ENCODE measurements at places on chromosomes 16 and 17. TPM values are rescaled to one million over a fixed set of nuclear protein-coding genes. Genes with fewer than 3 reads are reported as not detected.

SLC12A3 gene
- 16.5 TPM for polyA plus RNA-seq

UMOD gene
- 70.4 TPM for polyA plus RNA-seq

CSH2 gene
- polyA plus RNA-seq, result 0.19 TPM

DNA sequence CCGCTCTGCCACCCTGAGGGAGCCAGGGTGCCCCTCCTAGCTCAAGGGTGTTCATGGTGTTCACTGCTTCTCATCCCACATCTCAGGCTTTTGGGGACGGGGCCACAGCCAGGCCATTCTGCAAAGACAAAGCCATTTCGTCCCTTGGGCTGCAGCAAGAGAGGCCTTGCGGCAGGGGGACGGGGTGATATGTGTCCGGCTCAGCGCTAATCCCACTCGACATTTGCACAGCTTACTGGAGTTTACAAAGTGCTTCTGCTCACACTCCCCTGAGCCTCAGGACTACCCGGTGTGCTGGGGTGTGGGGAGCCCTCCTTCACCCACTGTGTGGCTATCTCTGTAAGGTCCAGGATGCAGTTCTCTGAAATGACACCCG lies 84.3 kb downstream of the RTN4RL1 start:
- DNase-seq, result no peak

DNA sequence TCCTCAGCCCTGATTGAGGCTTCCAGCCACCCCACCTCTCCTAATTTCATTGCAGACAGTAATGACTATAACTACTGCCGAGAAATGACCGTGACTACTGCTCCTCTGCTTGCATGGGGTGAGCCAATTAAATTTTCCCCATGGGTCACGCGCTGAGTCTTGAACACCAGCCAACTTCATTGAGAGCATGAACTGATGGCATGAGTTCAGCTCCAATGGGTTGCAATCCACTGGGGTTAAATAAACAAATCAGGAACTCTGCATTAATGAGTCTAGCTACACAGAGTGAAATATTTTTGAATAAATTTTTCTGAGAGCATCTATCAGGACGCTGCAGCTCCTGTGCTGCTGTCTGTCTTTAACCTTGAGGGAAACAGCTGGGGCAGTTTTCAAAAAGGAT lies 61.6 kb upstream of the CLEC3A start:
- no peak for DNase-seq

DNA sequence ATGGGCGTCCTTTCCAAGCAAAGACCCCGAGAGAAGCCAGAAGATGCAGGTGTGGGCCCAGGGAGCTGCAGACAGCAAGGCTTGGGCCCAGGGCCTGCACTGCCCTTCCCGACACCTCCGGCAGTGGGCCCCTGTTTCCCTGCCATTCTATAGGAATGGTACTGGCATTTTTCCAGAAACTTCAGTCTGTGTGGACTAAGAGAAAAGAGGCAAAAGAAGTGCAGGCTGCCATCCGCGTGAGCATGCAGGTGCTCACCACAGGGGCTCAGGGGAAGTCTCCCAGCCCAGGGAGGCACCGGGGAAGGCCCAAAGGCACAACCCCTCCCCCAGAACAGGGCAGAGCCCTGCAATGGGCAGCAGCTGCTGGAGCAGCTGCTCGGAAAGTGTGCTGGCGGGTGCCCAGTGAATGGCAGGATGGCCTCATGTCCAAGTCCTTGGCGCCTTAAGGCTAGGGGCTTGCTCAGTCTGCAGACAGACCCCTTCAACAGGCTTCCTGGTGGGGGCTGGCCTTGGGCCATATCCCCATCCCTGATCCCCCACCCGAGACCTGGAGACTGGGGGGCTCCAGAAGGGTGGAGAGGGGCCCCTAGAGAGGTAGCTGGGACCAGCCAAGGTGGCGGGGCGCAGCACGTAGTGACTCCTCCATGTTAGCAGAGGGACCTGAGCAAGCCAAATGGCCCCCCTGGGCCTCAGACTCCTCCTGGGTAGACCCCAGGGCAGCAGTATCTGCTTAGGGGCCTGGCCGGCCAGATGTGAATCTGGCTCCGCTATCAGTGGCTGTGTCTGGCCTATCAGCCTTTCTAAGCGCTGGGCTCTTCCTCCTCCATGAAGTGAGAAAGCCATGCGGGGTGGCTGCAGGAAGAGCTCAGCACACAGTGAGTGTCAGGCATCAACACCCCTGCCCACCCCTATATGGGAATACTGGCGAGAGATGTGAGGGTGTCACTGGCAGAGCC lies 6.7 kb upstream of the TPPP3 start:
- no peak for DNase-seq

DNA sequence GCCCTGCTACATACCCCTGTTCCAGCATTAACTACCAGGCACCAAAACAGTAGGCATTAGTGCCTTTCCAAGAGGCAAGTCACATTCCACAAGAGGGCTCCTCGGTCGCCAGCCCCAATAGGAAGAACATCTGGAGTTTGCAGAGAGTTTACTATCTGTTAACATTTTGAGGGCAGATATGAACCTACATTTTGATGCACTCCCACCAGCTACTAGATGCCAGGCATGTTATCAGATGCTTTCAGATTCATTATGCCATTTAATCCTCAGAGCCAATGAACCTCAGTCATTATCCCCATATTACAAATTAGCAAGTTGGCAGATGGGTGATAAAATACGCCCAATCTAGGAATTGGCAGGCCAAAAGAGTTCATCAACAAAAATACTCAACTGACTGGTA lies 4.2 kb upstream of the CMTM2 start:
- no peak for DNase-seq

DNA sequence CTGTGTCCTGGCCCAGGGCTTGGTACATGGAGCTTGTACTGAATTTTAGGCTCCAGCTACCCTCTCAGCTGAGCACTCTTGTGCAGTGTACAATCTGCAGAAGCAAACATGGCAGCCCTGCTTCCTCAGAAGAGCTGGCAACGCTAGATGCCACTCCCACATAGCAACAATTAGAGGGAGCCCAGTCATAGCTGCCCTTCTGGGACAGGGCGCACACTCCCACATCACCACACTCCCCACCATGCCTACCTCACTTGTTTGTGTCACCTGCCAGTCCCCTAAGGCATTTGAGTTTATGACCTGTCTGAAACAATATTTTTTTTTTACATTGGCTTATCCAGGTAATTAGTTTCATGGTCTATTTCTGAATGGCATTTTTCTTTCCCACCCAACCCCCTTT lies 72.3 kb downstream of the C17orf67 start:
- DNase-seq, result no peak

GRCh38 chr17:48499248-48499647 lies 31.6 kb downstream of the HOXB1 start:
- DNase-seq, result no peak

DNA sequence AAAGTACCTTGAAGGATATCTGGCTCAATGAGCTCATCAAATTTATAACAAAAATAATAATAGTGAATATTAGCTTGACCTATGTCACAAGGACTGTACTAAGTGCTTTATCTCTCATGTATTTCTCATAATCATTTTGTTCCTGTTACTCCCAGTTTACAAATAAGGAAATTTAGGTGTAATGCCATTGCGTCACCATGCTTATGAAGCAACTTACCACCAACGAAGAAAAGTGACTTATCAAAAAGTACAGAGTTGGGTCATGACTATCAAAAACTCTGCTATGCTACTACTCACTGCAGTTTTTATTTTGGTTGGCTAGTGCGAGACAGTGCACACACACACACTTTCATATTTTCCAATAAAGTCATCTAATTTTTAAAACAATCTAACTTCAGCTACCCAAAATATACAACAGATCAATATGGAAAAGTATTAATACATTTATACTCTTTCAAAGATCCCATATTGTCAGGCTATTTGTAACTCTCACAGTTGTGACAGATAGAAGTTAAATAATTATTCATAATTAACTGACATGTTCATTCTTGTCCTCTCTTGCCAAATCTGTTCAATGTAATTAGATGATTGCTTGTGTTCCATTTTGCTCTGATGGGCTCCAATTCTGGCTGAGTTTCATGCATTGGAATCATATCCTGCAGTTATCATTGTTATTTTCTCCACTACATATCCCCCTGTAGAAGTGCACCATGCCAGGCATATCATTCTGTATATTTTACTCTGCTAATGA lies 119.4 kb downstream of the KCNJ2 start:
- no peak for DNase-seq
